ENCODE measurements at places on chromosomes 5 and 9. TPM values are rescaled to one million over a fixed set of nuclear protein-coding genes. Genes with fewer than 3 reads are reported as not detected.

- H3K4me3 ChIP-seq: peak overlapping the region; percentile 64
- H3K27me3 ChIP-seq: no peaks in the 10 kb centered on the region
- H3K4me1 ChIP-seq: peaks cover 45% of the 10 kb centered on the region
- peak overlapping the region; percentile 87 for H3K27ac ChIP-seq
- no peaks in the 10 kb centered on the region for H3K36me3 ChIP-seq
- DNase-seq: no peak
Measured at GRCh38 chr5:137370096-137371071, 128.7 kb downstream of the SPOCK1 start.

DNA sequence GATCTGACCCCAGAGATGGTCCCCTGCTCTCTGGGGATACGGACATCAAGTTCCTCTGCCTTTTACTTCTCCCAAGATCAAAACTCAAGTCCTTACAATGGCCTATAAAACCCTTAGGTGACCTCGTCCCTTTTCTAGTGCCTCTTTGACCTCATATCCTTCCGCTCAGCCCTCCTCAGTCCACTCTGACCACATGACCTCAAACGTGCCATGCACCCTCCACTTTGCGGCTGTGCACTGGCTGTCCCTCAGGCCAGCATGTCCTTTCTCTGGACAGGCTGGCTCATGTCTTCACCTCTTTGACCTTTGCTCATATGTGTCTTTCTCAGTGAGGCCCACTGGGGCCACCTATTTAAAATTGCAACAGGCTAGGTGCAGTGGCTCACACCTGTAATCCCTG lies 14.7 kb downstream of the TRMO start:
- H3K27ac ChIP-seq: peak overlapping the region; percentile 84
- H3K36me3 ChIP-seq: peaks cover 4% of the 10 kb centered on the region
- H3K4me1 ChIP-seq: no peaks in the 10 kb centered on the region
- no peak overlapping the region for H3K4me3 ChIP-seq

- H3K27me3 ChIP-seq: no peaks in the 10 kb centered on the region
- DNase-seq: no peak
- no peak overlapping the region for H3K4me3 ChIP-seq
- H3K36me3 ChIP-seq: no peaks in the 10 kb centered on the region
- H3K27ac ChIP-seq: no peak overlapping the region
Measured at GRCh38 chr5:8576178-8576577, 707.2 kb downstream of the MTRR start.

The KIF4B gene
- total RNA-seq: not detected
